NCI-H2029 (cell line): ENCODE measurements at places on chromosomes 7 and 10.

- no peak for DNase-seq
Observed at GRCh38 chr7:149474309-149475120, 13.7 kb upstream of the ZNF777 start.

DNA sequence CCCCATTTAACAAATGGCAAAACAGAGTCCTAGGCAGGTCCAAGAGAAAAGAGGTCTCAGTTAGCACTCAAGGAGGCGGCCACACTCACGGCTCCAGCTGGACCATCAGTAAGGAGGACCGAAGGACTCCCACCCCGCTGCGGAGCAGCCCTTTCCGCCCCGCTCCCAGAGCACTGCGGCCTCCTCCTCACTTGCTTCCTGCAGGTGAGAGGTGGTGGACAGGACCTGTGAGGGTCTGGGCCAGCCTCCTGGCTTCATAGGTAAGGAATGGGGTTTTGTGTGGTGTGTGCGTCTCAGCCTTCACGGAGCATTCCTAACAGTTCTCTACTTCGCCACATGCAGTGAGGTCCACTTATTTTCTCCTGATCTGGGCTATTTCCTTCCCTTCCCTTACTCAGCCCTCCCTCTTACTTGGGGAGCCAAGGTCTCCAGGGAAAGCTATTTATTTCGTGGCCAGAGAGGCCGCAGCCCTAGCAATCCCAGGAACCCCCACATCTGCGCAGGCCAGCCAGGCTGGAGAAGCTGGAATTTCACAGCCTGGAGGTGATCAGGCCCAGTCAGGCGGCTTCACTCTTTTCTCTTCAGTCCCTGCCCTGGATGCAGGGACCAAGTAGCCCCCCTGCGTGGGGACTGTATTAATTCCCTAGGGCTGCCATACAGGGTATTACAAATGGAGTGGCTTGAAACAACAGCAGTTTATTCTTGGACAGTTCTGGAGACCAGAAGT is 45.9 kb downstream of the ZNF783 start:
- no peak for DNase-seq

- DNase-seq: no peak
Observed at GRCh38 chr7:52727632-52728031, 307.8 kb upstream of the POM121L12 start.

DNA sequence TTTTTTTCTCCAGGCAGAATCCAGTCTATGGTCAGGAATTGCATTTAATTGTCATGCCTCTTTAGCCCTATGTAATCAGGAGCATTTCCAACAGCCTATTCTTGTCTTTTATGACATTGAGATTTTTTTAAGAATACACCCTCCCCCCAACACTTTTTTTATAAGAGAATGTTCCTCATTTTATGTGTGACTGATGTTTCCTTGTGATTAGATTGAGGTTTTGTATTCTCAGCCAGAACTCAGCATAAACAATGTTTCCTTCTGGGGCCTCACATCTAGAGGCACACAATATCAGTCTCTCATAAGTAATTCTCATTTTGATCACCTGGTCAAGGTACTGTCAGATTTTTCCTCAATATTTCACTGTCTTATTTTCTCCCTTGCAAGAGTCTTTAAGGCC is 193.4 kb upstream of the PDE1C start:
- DNase-seq: no peak

DNA sequence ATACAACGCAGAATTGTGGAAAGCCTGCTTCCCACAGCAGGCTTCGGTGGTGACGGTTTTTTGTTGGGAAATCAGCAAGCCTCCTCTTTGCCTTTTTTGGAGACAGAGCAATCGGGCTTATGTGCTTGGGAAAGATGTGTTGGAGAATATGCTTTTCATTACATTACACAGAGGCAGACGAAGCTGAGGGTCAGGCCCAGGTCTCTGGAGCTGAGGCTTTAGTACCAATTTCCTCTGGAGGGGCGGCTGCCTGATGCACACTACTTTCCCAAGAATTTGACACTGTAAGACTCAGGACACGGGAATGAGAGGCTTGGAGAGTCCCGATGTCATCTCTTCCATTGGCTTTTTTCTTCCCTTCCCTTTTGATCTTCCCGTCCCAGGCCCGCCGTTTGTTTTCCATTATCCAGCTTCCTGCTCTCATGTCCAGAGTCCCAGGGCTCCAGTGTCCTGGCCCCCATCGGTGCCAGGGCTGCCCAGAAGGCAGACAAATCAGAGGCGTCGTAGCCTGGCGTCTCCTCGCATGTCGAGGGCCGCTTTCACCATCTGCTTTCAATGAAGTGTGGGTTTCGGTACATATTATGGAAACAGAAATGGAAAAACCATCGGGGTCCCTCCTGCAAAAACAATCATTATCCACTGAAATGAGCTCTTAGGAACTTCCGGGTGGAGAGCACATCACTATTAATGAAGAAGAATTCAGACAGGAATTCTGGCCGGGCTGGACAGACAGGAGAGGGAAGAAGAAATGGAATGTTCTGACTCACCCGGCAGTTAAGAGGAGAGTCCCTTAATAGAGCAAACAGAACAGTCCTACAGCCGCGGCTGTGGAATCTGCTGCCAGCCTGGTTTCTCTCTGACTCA is 123.0 kb upstream of the JCAD start:
- no peak for DNase-seq

- DNase-seq: no peak
Observed at GRCh38 chr7:3573151-3573550, 272.1 kb downstream of the SDK1 start.

DNA sequence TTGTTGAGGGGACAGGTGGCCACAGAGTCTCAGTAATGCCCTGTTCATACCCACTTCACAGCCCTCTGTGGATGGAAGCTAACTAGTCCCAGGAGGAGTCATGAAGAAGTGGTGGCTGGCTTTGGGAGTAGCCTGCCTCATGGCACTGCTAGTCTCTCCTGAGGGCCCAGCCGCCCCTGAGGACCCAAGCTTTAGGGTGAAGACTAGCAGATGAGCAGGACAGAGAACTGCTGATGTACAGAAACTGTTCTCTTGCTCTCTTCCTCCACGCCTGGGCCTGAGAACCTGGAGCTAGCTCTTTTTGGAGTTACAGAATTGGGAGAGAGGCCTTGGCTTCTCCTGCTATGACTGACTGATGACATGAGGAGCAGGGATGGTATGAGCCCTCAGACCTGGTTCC is 99.2 kb downstream of the RAMP3 start:
- no peak for DNase-seq
